ENCODE measurements at places on chromosomes 16 and 17. TPM values are rescaled to one million over a fixed set of nuclear protein-coding genes. Genes with fewer than 3 reads are reported as not detected.

PERCC1 gene
- 0.35 TPM for total RNA-seq

DNA sequence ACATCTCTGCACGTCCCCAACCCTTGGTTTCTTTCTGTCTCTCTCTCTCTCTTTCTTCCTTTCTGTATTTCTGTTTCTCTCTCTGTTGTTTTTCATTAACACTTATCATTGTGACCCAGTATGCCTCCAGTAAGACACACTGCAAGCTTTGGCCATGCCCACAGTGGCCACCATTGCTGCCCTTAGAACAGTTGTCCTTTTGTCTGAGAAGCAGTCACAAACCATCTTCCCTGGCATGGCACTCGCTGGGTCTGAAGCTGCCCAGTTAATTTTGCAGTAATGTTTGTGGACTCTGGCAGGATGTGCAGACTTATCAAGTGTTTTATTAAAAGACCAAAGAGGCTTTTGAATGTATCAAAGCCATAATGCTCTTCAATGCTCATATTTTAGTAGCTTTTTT, 146.9 kb downstream of the MSI2 start:
- DNase-seq, result no peak

- no peak for DNase-seq
Observed at GRCh38 chr16:21279501-21279900, 1.4 kb upstream of the CRYM start.

GRCh38 chr17:48579760-48580554, 1.8 kb upstream of the HOXB4 start:
- DNase-seq, result no peak

DNA sequence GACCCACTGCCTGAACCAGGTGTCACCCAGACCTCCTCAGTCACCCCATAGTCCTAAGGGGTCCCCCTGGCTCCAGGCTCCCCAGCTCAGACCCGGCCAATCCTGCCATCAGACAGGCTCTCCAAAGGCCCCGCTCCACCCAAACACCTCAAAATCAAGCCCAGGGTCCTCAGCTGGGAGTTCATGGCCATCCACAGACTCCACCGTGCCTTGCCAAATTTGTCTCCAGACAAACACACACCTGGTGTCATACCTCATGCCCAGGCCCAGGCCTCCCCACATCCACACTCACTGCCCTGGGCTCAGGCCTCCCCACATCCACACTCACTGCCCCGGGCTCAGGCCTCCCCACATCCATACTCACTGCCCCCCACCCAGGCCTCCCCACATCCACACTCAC, 12.5 kb downstream of the RPH3AL start:
- DNase-seq, result no peak

Data from mesenteric fat pad (tissue), 1 donor.